Large intestine (tissue), 12 donors: ENCODE measurements at places on chromosomes 1 and 21. TPM values are rescaled to one million over a fixed set of nuclear protein-coding genes. Genes with fewer than 3 reads are reported as not detected.

The GNAI3 gene
- 7.5 TPM for polyA plus RNA-seq

The SLC1A7 gene
- polyA plus RNA-seq, result 0.40 TPM

The KCNH1 gene
- 0.25 TPM for polyA plus RNA-seq

The LRRC7 gene
- 5.1 TPM for polyA plus RNA-seq

The LHX4 gene
- polyA plus RNA-seq, result 3.1 TPM

The FH gene
- polyA plus RNA-seq, result 69.5 TPM

The TDRD5 gene
- polyA plus RNA-seq, result 0.40 TPM

The PTCH2 gene
- polyA plus RNA-seq, result 3.9 TPM

The CFHR2 gene
- not detected for polyA plus RNA-seq

The TRIM17 gene
- polyA plus RNA-seq, result 1.3 TPM

The CLIC6 gene
- 18.2 TPM for polyA plus RNA-seq

The OR2T11 gene
- polyA plus RNA-seq, result not detected

The SELENBP1 gene
- polyA plus RNA-seq, result 97.9 TPM

The LEFTY1 gene
- 0.58 TPM for polyA plus RNA-seq

The C1orf115 gene
- 154 TPM for polyA plus RNA-seq

The SCYL3 gene
- polyA plus RNA-seq, result 13.1 TPM

The ROR1 gene
- 14.4 TPM for polyA plus RNA-seq

The SAMD13 gene
- 4.0 TPM for polyA plus RNA-seq

The RAB13 gene
- 110 TPM for polyA plus RNA-seq

The TLCD4 gene
- polyA plus RNA-seq, result 4.9 TPM

The NR5A2 gene
- polyA plus RNA-seq, result 36.5 TPM

The ANKRD45 gene
- 0.34 TPM for polyA plus RNA-seq
